ENCODE measurements at places on chromosomes 12 and 14.

DNA sequence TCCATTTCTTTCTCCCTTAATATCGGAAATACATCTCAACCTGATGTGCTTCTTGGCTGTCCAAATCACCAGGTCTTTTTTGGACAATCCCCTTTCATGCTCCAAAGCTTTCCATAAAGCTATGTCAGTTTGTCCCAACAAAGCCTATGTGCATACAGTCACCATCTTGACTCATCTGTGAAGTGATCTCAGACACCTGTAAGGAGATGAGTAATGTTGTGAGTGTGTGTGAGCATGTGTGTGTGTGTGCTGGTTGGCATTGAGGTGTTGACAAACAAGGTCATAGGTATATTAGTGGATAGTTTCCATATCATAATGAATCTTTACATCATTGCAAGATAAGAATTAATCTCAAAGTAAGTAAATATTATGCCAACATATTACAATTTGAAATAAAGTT, 1243.3 kb upstream of the SEL1L start:
- no peak for DNase-seq

DNA sequence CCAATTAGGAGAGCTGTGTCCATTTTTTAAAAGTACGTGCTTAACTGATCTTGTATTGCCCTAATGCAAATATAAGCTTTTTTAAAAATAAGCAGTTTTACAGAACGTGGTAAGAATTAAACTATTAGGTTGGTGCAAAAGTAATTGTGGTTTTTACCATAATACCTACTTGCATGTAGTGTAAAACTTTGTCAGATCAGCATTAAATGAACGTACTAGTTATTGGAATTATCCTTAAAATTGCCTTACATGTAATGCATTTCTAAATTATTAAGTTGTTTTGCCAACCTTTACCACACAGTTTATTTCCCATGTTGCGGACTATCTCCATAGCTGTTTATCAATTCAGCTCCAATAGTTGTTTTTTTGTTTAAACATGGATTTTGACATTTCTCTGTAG, 10.9 kb downstream of the CAND1 start:
- DNase-seq, result no peak

DNA sequence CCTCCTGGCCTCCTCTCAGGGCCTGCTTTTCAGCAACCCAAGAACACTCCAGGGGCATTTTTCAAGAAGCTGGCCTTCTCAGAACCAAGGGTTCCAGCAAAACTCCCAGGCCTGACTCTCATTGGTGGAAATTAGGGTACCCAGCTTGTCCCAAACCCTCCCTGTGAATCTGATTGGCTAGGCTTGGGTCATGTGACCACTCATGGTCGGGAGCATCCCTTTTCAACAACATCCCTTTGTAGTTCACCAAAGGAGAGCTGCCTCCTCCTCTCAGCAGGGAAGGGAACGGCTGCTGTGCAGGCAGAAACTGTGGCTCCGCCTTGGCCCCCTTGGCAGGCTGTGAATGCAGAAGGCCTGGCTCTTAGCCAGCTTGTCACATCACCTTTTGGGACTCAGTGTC, 94.5 kb downstream of the AACS start:
- no peak for DNase-seq

- DNase-seq, result no peak
Measured at GRCh38 chr14:99093532-99094517, 178.2 kb downstream of the BCL11B start.

- no peak for DNase-seq
Measured at GRCh38 chr12:2751230-2751629, 43.5 kb upstream of the FKBP4 start.

DNA sequence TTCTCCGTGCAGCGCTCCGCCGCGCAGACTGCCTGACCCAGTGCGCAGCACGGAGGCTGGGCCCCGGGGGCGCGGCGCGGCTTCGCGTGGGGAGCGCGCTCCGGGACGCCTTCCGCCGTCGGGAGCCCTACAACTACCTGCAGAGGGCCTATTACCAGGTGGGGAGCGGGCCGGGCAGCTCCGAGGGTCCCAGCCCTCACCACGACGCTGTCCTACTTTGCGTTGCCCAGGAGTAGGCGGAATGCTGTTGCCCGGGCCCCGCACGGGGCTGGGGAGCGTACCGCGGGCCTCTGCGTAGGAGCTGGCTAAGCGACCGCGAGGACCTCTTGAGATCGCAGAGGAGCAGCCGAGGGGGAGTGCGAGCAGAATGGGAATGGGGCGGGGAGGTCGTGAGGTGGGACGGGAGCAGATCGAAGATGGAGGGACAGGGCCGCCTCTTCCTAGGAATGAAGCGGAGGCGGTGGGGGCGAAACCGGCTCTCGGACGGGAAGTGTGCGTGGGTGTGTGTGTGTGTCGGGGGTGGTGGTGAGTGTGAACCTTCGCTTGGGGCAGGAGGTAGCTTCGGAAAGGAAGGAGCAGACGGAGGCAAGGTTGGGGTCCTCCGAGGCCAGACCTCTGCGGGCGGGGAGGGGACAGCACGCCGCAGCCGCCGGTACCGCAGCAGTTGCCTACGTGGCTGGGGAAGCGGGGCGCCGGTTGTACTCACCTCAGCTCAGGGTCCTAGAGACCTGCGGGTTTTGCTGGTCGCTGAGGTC, 751 bp downstream of the P3H3 start:
- peak; percentile 57 for DNase-seq

DNA sequence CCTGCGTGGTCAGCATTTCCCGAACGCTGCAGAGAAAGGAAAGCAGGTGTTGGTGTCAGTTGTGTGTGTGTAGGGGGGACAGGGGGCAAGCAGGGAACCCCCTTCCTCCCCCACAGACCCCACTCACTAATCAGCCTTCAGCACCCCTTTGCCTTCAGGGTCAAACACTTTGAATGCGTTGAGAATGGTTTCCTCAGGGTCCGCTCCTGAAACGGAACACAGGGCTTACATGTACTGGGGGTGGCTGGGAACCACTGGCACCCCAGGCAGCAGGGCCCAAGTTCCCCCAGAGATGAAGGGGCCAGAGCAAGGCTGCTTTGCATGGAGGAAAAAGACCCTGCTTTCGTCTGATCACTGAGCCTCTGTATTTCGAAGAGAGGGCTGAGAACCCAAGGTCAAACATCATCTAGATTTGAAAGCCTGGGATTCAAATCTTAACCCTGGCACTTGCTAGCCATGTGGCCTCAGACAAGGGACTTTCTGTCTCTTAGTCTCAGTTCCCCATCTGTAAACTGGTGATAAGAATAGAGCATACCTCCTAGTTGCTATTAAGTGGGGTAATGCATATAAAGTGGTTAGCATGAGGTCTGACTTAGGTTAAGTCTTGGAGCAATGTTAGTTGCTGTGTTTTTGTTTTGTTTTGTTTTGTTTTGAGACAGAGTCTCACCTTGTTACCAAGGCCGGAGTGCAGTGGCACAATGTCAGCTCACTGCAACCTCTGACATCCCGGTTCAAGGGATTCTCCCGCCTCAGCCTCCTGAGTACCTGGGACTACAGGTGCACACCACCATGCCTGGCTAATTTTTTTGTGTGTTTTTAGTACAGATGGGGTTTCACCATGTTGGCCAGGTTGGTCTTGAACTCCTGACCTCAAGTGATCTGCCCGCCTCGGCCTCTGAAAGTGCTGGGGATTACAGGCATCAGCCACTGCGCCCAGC, 7.0 kb downstream of the MYL2 start:
- no peak for DNase-seq

DNA sequence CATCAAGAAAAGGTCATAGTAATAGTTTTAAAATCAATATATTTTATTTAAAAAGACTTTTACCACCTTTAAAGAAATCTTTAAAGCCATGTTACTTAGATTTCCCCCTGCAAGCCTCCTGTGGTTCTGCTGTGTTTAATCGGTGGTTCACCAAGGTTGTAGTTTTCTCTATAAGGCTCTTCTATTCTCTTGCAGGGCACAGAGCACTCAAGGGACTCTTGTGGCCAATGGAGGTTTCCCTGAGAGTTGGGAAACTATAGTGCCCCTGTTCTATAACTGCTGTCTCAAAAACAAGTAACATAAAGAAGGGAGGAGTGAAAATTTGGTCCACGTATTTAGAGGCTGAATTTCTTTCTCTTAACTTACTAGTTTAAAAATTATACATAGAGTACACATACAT, 25.0 kb downstream of the DACT1 start:
- no peak for DNase-seq

DNA sequence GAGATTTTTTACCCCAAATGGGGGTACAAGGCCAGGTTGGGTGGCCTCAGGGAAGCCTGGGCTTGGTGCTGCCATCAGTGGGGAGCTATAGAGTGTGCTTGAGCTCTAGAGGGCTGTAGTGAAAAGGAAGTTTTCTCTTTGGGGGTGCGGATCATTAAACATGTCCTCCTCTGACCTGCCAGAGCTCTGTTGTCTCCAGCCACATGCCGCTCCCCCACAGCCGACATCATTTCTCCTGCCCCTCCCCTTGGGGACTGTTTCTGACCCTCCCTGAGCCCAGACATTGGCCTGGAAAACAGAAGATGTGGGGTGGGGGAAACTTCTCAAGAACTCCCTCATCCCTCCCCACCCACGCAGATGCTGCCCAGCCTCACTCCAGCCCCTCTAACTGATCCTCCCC, 25.3 kb downstream of the DTX1 start:
- DNase-seq, result no peak

DNA sequence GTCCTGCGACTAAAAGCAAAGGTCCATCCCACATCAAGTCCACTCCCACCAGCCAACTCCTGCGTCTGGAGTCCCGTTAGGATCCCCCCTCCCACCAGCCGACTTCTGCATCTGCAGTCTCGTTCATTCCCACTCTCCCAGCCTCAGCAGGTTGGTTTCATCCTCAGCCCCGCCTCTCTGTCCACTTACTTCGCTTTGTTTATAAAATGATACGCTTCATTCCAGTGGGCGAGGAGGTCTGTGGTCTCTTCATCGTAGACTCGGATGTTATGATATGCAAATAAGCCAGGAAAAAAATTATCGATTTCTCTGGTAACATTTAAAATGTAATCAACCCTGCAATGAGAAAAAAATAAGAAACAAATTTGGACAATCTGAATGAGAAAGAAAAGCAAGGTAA, 56.8 kb downstream of the SSH1 start:
- DNase-seq, result no peak

- DNase-seq, result no peak
Measured at GRCh38 chr14:35336494-35337268, 44.5 kb downstream of the PSMA6 start.

GRCh38 chr12:6226002-6226678, 25.9 kb downstream of the CD9 start:
- no peak for DNase-seq

- no peak for DNase-seq
Measured at GRCh38 chr14:67387195-67387594, 24.8 kb downstream of the PLEK2 start.

DNA sequence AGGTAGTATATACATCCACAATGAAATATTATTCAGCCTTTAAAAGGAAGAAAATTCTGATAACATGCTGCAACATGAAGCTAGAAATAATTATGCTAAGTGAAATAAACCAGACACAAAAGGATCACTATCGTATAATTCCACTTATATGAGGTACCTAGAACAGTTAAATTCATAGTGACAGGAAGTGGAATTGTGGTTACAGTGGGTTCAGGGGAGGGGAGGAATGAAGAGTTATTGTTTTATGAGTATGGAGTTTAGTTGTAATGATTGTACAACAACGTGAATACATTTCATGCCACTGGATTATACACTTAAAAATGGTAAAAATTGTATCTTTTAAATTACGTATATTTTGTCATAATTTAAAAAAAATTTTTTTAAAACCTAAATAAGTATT, 21.0 kb downstream of the EEA1 start:
- peak; percentile 20 for DNase-seq

DNA sequence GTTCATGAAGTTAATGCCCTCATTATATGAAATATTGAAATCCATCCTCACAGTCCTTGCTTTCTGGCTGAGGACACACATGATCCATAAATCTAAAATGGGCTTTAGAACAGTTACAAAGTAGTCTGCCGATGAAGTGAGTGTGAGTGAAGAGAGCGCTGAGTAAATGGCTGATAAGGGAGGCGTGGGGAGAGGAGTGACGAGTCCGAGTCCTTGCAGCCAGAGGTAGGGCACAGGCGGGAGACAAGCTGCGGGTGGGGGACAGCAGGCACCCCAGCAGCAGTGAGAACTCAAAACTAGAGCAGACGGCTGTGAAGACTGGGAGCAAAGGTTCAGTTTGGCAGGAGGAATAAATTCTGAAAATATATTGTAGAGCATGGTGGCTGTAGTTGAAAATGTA, 140.1 kb upstream of the ATP2B1 start:
- no peak for DNase-seq

- no peak for DNase-seq
Measured at GRCh38 chr14:100867631-100868315, 35.7 kb downstream of the RTL1 start.

DNA sequence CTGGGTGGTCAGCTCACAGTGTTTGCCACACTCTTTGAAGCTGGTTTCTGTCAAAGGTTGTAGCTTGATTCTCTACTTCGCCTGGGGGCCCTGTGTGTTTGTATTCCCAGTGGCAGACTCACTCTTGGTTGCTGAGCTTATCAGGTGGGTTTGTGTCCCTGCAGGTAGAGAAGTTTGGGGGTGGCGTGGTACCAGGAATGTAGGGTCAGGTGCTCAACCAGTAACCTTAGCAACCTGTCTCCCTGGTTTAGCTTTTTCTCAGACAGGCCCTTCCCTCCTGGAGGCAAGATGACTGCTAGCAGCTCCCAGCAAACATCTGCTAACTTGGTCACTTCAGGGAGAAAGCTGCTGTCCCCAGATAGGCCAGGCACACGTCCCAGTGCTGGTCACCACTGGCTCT, 352.2 kb downstream of the AACS start:
- DNase-seq, result no peak

DNA sequence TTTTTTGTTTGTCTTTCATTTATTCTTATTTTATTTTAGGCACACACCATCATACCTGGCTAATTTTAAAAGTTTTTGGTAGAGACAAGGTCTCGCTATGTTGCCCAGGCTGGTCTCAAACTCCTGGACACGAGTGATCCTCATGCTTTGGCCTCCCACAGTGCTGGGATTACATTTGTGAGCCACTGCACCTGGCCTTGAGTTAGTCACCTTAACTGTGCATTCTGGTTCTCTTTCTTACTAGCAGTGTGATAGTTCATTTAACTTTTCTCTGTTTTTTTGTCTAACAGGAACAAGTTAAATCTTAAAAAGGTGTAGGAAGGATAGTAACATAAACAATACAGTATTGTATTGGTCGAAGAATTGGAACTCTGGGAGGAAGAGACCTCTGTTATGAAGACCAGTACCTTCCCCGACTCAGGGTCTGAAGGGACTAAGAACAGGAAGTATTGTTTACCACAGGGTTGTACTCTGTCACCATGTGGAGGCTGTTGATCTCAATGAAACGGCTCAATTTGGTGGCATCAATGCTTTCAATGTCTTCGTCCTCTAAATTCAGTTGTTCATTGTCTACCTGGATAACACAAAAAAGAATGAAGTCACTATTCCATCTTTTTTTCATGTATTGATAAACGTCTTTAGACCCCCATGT, 17.7 kb downstream of the ERP27 start:
- DNase-seq, result no peak
